AG08396 (cell line): ENCODE measurements at places on chromosomes 1 and 21.
A peak's percentile ranks its signal among the peaks of the same experiment; 100 is the strongest.

DNA sequence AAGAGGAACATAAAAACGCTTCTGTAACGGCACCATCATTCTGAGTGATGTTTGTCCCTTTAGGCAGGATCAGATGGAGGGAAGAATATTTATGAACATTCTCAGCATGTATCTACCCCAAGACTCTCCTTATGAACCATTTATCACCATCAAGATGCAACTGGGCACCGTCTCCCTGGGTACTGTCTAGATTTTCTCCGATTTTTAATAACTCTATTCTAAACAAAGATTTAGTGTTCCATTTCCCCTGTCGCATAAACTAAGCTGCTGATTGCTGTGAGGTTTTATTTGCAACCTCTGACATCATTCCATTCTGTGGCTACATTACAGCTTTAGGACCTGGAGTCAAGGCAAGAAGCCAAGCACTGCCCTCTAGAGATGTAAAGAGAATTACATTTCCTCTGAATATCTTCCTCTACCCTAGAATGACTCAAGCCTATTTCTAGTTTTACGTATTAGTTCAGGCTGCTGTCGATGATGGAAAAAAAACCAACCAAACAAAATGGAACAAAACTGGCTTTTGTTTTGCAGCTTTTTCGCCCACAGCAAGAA is 130.1 kb upstream of the MAP1LC3C start:
- no peak for DNase-seq

- DNase-seq, result no peak
These were observed 47.9 kb downstream of the SMYD3 start for GRCh38 chr1:246459221-246459620.

DNA sequence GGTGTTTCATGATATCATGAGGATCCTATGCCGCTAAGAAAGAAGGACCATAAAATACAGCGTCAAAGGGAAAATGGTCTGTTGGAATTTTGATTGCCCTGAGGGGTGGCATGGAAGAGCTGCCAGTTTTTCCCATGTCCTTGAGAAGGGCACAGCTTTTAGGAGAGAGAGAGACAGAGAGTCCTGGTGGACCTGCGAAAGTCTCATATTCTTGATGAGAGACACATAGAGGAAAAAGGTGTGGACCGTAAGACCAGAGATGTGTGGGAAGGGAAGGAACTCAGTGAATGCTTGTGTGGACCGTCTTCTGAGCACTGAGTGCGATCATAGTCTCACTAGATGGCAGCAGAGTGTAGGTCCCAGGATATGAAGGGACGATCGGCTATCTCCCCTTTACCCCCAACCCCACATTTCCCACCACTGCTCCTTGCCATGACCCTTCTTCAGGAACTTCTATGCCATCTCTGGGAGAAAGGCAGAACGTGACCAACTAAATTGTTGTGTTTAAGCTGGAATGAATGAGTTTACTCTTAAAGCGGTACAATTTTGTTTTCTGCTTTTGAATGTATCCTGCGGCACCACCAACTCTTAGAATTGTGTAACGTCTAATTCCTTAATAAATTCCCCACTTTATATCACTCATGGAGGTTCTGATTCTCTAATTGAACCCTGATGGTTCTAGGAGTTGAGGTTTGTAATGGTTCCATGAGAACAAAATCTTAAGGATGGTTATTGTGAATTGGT is 117.7 kb downstream of the CTH start:
- peak; percentile 29 for DNase-seq

DNA sequence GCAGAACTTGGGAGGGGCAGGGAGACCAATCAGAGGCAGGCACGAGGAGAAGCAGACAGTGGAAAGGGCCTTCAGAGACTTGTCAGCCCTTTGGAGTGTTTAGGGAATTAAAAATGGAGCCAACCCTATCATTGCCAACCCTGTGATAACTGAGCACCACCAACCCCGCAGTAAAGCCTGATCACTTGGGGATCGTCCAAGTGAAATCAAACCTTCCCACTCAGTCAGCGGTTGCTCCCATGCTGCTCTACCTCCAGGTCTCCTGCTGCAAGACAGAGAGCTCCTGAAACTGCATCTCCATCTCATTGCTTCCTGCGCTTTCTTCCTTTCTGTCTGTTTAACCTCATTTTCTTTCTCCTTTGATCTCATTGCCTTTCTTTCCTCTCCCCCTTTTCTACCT is 4.8 kb upstream of the ACKR1 start:
- no peak for DNase-seq

GRCh38 chr1:155305881-155306391 is 2.7 kb upstream of the FDPS start:
- DNase-seq, result no peak

GRCh38 chr21:29287383-29287782 is 11.3 kb upstream of the BACH1 start:
- DNase-seq, result no peak

GRCh38 chr21:27277110-27277509 is 310.2 kb upstream of the ADAMTS5 start:
- DNase-seq, result no peak

GRCh38 chr1:77012066-77012465 is 144.8 kb downstream of the ST6GALNAC5 start:
- no peak for DNase-seq

DNA sequence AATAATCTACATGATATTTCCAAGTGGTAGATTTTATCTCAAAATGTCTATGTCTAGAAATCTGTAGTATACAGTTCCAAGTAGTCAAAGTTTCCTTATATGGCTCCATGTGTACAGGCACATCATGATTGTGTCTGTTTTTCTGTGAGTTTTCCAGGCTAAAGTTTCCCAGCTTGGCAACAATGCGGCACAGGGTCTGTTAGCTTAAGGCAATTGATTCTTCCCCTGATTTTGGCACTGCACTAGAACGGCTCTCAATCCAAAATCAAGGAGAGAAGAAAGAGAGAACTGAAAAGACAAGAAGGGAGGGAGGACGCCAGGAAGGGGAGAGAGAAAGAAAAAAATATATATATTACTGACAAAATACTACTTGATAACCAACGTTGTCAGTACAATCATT is 193.9 kb upstream of the SNX7 start:
- no peak for DNase-seq

- DNase-seq, result no peak
These were observed 113.0 kb upstream of the GADD45A start for GRCh38 chr1:67571901-67572593.

GRCh38 chr1:195962051-195962450 is 646.2 kb downstream of the KCNT2 start:
- DNase-seq, result no peak

DNA sequence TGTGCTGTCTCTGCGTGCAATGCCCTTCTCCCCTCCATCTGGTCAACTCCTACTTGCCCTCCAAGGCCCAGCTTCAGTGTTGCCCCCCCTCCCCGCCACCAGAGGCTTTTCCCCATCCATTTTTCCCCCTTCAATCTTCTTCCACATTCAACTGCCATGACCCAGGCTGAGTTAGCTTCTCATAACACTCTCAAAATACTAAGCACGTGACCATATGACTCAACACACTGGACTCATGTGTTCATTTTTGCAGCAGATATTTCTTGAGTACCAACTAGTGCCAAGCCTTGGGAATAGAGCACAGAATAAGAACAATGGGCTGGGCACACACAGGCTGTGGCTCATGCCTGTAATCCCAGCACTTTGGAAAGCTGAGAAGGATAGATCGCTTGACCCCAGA is 132.1 kb downstream of the IGSF21 start:
- DNase-seq, result peak; percentile 12

- no peak for DNase-seq
These were observed 27.7 kb downstream of the L1TD1 start for GRCh38 chr1:62222321-62222720.

DNA sequence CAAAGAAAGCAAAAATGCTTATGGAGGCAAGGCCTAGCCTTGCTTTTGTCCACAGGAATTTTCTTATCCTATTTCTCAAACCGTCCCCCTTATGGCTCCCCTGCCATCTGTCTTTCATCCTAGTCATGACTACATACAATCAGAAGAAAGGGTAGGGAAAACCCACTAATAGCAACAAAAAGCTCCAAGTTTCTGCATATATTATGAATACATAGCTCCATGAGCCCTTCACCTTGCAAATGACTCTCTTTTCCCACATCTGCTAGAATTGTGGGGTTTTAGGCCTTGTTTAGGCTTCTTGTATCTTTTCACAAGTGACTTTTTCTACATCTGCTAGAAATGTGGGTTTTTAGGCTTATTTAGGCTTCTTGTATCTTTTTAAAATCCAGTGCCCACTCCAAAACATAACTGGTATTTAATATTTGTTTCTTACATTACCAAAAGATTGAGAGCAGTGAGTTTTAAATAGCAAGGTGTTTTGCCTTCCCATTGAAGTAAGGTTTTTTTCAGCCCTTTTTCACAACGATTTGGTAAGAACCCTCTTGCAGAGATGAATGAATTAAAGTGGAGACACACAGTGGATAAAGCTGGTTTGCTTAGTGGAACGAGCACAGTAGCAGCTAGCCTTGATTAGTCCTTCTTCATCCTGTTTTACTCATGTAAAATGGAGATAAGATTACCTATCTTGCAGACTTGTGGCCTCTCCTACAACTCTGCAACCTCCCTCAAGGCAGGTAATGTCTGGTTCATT is 4.4 kb downstream of the GADD45A start:
- no peak for DNase-seq
